Suppressor macrophage treated with lipopolysaccharide for 4 hours (primary cell): ENCODE measurements at places on chromosomes 2 and 18.

DNA sequence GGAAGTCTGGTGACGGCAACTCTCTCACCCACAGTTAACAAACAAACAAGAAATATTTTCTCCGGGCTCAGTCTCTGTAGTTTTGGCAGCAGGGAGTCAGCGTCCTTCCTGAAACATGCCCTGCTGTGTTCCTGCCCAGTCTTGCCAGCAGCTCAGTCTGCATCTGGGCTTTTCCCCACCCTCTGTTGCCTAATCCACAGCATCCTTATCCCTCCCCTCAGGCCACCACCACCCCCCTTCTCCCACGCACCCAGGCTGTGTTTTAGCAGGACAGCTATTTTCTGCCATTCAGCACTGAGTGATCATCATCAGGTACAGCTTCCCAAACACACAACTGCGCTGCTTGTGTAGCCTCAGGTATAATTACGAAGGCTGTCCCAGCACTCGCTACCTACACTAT, 168.2 kb downstream of the DPP10 start:
- no peak for DNase-seq

GRCh38 chr2:98669675-98670074, 61.3 kb downstream of the MGAT4A start:
- no peak for DNase-seq

DNA sequence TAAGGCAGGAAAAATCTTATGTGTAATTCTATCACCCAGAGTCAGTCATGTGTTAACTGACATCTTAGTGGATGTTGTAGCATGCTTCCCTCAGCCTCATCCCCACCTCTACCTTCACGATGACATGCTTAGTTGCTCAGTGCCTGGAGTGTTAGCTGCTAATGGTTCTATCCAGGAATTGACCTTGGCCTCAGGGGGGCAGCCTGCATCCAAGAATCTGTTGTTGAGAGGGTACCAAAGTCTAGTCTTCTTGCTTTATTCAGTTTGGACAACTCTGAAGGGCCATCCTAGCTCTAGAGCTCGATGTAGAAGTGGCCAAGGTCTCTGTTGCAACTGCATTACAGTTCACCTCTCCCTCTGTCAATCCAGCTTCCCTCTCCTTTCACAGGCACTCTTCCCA, 61.2 kb downstream of the ACYP2 start:
- DNase-seq: no peak

DNA sequence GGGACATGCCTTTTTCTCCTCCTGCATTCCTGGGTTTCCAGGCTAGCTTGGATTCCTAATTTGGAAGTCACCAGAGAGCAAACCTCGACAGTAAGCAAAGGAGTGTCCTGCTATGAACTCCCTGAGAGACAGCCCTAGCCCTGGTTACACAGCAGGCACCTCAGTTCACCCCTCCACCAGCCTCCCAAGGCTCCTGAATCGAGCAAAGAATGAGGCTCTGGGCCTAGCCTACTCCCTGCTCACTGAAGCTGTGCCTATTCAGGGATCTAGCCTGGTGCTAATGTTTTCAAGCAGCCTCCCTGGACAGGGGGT, 66.7 kb upstream of the RMDN2 start:
- DNase-seq: no peak

DNA sequence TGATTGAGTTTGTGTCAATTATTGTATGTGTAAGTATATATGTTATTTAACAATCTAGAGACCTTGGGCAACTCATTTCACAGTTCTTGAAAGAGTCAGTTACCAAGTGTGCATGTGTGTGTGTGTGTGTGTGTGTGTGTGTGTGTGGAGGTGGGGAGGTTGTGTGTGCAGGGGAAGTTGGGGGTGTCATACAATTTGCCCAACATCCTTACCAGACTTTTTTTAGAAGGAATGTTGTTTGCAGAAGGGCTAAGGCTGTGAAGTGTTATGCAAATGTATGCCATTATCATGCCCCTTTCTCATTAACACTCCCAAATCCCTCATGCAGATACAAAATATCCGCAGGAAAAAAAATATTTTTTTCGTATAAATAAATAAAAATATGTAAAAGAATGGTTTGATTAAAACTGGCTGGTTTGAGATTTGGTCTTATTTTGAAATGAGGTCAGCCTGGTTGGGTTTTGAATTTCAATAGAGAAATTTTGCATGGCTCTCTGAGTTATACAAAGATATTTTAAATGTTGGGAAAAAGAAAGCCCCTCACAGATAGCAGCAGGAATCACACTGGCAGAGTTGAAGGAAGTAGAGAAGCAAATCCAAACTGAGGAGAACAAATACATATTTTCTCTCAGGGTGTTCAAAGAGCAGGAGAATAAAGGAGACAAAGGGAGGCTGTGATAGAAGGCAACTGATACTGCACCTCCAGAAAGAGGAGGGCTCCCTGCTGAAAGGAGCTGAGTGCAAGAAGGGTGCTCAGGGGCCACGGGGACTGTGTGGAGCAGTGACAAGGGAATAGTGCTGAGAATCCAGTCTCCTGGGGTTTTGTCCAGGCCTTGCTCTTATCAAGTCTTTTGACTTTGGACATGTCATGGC, 1365.5 kb upstream of the CELF4 start:
- no peak for DNase-seq

GRCh38 chr2:218400167-218400929, 680 bp downstream of the CTDSP1 start:
- DNase-seq: no peak
